ENCODE measurements at places on chromosomes 7 and 10.

GRCh38 chr7:73823257-73823656 is 7.5 kb upstream of the CLDN4 start:
- DNase-seq, result no peak

- DNase-seq, result no peak
These were observed 224.6 kb downstream of the TNS3 start for GRCh38 chr7:47357361-47357760.

DNA sequence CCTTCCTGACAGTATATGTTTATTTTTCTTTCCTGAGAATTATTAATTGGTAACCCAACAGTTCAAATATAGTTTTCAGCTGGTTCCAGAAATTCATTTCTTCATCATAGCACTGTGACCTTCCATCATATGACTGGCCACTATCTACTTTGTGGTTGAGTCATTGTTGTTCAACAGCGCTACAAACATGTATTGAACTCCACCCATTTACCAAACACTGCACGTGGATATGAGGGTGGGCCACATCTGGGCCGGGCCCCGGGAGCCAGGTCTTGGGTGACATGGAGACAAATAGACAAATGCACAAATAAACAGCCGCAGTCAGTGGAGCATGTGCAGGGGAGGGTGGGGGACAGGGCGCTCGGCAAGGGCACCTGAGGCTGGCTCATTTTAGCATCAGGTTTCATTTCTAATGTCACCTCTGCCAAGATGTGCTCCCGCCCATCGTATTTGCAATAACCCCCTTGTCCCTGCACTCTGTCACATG is 24.0 kb upstream of the EEPD1 start:
- no peak for DNase-seq

- DNase-seq, result no peak
These were observed 3.7 kb downstream of the MEOX2 start for GRCh38 chr7:15682751-15683245.

DNA sequence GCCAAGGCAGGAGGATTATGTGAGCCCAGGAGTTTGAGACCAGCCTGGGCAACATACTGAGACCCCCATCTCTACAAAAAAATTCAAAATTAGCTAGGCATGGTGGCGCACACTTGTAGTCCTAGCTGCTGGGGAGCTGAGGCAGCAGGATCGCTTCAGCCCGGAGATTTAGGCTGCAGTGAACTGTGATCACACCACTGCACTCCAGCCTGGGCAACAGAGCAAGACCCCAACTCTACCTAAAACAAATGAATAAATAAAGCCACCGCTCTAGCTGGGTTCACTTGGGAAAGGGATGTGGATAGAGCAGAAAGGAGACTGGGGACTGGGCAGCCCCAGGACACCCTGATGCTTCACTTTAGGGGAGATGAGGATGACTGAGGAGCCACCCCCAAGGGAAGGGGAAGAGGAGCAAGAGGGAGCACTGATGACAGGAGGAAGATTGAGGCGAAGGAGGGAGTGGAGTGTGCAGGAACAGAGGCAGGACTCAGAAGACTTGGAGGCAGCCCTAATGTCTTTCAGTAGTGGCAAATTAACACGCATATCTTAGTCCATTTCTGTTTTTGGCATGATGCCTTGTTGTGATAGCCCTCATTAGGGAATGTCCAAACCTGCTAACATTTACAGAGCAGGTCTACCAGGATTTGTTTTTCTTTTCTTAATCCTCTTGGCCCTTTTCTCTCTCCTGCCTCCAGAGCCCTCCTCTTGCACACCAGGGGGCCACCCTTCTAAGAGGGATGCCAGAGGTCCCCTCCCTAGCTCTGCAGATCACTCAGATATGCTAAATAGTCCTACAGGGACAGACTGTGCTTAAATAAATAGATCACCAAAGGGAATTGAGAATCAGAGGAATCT is 88.3 kb downstream of the C10orf105 start:
- no peak for DNase-seq

DNA sequence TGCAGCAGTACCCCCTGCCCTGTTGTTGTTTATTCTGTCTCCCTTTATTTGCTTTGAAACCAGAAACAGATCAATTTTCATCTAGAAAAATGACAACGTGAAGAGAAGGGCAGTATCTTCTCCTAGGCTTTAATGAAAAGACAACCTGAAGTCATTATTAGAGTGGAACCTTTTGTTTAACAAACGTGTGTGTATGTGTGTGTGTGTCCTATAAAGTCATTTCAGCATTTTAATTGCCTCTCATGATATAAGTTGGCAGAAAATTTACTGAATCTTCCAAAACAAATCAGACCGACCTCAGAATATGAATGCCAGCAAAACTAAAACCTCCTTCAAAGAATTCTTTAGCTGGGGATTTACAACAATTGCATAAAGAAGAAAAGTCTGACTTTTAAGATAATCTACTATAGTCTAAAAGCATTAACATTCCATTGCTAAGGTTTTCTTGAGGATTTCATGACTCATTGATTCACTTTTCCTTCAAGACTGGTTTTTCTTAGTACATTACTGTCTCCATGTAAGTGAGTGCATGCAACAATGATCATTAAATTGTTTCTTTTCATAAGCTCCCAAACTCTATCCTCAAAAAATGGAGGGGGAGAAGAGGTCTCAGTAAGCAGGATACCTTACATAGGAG is 3.2 kb downstream of the GLI3 start:
- no peak for DNase-seq

DNA sequence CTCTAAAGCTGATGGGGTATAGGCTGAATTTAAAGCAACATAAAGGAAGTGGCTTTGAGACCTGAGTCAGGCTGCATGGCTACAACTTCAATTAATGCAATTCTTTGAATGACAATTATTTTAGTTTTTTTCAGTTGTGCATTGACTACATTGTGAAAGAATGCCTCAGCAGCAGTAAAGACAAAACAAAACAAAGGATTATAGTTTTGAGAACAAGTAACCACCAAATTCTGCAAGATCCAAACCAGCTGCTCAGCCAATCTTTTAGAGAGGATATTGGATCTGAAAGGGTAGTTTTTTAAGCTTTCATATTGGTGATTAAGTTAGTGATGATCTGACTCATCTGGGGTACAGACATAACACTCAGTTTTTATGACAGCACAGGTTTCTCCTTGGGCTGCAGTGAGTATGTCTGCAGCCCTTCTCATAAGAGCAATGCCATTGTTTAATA is 40.6 kb upstream of the ABCA13 start:
- DNase-seq, result no peak

- no peak for DNase-seq
These were observed 77.1 kb downstream of the GRID1 start for GRCh38 chr10:86289577-86289868.

DNA sequence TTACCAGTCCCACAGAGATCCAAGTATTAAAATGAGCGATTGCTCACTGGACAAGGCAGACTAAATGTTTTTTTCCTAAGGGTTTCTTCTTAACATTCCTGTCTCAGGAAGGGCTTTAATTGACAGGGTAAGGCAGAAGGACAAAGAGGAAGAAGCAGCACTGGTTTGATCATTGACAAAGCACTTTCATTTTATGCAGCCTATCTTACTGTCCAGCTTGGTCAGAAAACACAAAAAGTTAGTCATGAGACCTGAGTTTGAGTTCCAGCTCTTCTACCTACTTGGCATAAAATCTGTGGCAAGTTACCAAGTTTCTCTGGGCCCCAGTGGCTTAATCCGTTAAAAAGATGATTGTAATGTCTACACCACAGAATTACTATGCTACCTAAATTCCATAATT is 458.5 kb downstream of the GFRA1 start:
- no peak for DNase-seq

- DNase-seq, result no peak
These were observed 73.1 kb upstream of the CAMK2B start for GRCh38 chr7:44398511-44398911.

DNA sequence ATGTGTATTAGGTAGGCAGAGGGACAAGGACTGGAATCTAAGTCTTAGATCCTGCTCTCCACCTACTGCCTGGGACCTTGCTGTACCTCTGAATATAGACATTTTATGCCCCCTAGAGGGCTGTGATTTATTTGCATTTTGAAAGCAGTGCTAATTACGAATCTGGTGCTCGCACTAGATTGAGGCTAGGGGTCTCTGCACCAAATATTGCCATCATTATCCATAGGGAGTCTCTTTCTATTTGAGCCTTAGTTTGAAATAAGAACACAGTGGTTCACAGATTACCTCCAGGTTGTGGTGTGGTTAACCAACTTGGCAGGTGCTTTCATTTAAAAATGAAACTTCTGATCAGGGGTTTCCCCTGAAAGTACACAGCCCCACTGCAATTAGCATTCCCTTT is 41.8 kb downstream of the CNNM1 start:
- DNase-seq, result no peak

DNA sequence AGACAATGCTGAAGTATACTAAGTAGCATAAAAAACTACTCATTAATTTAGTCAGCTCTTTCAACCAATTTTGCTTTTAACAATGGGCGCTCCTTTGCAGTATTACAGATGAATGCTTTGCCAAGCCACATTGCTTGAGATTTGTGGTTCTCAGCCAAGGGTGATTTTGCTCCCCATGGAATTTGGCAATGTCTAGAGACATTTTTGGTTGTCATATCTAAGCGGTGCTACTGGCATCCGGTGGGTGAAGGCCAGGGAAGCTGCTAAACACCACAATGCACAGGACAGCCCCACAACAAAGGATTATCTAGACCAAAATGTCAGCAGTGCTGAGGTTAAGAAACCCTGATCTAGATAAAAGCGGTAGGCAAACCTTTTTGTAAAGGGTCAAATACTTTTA is 112.0 kb downstream of the UBE2H start:
- DNase-seq, result no peak

GRCh38 chr10:69043931-69044531 is 43.9 kb upstream of the SRGN start:
- no peak for DNase-seq

All from stimulated activated CD8-positive, alpha-beta memory T cell treated with anti-CD3 and anti-CD28 coated beads, Interleukin-15, amount 100 ng/mL, for 48 hours (primary cell).